ENCODE measurements at places on chromosomes 2 and 18.
A peak's percentile ranks its signal among the peaks of the same experiment; 100 is the strongest.

DNA sequence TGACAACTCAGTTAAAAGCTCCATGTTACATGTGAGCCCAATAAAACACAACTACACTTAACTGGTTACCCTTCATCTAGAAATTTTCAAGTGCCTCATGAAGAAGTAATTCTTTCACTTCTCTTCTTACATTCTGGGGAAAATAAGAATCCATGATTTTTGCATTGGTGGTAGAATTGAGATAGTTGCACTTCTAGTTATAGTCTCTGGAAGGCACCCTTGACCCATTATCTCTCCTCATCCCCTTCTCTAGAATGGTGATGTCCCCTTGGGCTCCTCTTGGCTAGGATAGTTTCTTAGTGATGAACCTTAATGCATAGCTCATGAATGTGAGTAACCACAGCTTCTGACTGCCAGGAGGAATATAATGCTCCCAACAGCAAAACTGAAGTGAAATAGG is 3.6 kb downstream of the LGALSL start:
- no peak for DNase-seq

- no peak for DNase-seq
Observed at GRCh38 chr18:8374676-8375075, 234.6 kb upstream of the RAB12 start.

GRCh38 chr2:111687911-111688310 is 196.1 kb downstream of the ANAPC1 start:
- no peak for DNase-seq

GRCh38 chr2:158202161-158202815 is 100.6 kb downstream of the UPP2 start:
- no peak for DNase-seq

DNA sequence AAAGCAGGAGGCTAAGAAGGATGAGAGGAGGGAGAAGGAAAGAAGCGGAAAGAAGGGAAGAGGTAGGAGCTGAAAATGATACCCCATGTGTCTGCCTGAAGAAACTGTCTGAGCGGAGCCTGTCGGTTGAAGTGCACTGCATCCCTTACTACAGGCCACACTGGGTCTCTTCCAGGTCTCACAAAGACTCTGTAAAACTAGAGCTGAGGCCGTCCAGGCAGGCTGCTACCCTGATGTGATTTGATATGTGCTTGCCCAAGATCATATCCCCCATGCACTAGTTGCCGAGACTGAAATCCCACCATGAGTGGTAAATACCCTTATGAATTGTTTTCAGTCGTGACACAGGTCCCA is 134.4 kb downstream of the MAIP1 start:
- DNase-seq = no peak

DNA sequence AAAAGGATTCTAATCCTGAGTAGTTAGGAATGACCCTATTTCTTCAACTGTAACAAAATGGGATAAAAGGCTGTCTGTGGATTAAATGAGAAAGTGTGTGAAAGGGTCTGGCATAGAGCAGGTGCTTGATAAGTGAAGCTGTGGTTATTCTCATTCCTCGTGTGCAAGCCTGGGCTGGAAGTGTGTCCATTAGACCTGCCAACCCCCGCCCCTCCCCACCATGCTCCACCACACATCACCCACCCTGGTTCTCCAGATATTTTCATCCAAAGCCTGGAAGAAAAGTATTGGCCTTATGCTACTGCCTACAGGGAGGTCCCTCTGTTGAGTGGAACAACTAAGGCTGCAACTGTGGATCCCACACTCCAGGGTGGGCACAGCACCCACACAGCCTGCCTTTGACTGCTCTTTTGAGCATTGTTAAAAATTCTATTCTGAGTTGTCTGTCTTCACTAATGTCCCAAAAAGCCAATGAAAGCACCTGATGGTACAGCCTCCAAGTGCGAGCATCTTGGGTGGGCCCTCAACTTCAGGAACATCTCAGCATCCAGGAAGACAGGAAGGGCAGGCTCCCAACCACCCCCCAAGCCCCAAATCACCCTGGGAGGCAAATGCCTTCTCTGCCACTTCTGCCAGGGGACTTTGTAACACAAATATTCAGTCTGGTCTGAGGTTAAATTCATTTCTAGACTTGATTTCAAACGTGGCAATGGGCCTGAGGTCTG is 102.8 kb upstream of the PPP1CB start:
- DNase-seq = no peak

- DNase-seq = peak; percentile 54
Observed at GRCh38 chr2:234463626-234464290, 33.1 kb downstream of the ARL4C start.

- DNase-seq = no peak
Observed at GRCh38 chr2:65901756-65902155, 469.4 kb upstream of the SPRED2 start.

DNA sequence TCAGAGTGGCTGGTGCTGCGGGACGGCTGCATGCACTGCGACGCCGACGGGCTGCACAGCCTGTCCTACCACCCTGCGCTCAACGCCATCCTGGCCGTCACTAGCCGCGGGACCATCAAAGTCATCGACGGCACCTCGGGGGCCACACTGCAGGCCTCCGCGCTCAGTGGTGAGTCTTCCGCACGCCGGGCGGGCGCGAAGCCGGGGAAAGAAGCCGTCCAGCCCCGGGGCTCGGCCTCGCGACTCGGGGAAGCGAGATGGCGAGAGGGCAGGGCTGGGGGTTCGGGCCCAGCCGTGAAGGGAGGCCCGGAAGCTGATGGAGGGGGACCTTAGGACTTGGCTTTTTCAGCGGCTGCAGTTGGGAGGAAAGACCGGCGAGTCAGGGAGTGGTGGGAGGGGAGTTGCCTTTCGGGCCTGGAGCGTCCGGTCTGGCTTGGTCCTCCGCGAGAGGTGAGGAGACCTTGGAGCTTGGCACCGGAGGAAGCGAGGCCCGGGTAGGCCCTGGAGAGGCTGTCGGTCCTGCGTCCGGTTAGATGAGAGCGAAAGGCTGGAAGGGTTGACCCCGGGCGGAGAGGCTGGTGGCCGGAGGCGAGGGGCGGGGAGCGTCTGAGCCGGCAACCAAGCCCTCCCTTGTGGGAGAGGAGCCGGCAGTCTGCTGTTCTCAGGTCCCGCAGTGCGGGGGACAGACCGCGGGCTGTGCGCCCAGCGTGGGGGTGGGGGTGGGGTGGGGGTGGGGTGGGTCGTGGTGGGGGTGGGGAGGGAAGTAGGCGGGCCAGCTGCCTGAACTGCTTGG is 691 bp downstream of the BIRC6 start:
- DNase-seq = no peak

DNA sequence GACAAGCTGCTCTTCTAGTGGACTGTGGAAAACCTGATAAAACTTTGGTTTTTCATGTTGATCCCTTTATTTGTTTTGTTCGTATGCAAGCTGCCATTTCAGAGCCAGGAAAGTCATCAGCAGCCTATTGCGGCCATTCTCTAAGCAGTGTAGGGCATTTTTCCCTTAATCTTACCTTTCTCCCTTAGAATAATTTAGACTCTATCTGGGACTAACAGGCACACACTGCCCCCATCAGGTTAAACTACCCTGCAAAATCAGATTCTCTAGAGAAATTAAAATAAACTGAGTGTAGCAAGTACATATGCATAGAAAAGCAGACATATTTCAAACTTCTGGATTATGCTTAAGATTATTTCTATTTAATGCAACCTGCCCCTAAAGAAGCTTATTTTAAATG is 347.5 kb downstream of the METTL4 start:
- no peak for DNase-seq

- DNase-seq = no peak
Observed at GRCh38 chr18:45541421-45541820, 73.9 kb upstream of the SLC14A2 start.

DNA sequence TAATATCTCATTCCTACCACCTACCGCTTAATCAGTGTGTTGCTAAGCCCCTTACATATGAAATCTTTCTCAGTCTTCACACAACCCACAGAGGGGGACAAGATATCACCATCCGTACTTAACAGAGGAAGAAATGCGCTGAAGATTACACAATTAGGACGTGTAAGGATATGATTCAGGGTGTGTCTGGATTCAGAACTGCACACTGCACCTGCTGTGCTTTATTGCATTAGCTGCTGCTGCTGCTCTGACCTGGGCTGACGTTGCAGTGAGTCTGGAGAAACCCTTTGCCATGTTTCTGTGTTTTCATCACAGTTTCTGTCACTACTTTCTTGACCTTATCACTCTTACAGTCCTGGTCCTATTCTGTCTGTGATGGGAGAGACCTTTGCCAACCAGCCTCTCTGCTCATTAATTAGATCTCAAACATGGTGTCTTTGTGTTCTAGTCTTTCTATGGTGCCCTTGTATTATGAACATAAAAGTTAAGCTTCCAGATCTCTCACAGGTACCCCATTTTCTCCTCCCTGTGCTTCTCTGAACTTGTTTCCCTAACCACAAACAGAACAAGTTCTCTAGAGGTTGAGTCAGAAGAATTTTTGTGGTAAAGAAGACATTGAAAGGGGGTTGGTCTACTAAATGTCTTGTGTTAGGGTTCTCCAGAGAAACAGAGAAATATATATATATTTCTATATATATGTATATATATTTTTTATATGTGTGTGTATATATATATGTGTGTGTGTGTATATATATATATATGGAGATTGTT is 92.9 kb upstream of the CYP1B1 start:
- DNase-seq = no peak

DNA sequence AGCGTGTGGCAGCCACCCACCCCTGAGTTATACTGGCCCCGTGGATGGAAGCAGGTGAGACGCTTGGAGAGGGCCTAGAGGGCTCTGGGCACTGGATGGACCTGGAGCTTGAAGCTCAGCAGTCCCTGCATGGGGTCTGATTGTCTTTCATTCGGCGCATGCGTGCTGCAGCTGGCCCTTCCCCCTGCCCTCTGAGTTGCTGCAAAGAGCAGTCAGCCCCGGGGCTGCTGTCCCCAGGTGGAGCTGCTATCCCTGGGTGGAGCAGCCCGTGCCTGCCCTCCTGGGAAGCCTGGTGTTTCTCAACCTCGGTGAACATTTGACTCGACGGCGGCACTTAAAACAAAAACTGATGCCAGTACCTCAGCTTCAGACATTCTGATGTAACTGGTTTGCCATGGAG is 29.6 kb downstream of the IGFBP5 start:
- no peak for DNase-seq

DNA sequence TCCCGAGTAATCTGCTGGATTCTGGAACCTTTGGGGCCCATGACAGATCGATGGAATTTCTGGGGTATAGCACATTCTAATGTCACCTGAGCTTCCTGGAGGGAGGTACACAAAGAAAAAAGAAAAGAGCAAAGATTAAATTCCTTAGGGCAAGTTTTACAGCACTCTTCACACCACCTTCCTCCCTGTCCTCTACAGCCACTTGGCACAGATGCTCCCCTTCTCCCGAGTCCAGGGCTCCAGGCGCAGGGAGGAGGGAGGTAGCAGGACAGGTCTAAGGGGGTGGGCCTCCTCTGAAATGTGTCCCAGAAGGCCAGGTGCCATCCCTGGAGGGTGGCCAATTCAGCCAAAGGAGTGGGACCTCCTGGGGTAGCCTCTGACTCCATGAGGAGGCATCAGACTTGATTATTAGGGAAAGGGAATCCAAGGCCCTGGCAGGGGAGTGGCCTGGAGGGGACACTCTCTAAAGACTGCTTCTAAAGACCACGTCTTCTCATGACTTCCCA is 50.3 kb downstream of the ANO7 start:
- DNase-seq = no peak

DNA sequence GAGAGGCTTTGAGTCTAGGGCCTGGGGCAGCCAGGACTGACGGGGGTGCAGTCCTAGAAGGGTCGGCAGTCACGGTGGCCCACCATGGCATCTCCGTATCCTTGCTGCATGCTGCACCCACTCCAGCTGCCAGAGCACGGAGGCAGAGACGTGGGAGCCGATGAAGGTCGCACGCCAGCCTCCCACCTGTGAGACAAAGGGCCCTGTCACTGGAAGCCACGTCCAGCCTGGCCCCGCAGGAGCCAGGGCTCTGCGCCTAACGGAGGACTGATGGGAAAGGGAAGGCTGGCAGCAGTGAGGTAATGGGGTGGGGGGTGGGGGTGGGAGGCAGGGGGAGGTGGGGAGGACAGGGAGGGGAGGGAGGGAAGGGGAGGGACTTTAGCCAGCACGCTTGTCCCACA is 21.9 kb downstream of the ITM2C start:
- DNase-seq = no peak

- DNase-seq = no peak
Observed at GRCh38 chr2:236674646-236675045, 105.0 kb downstream of the ACKR3 start.

DNA sequence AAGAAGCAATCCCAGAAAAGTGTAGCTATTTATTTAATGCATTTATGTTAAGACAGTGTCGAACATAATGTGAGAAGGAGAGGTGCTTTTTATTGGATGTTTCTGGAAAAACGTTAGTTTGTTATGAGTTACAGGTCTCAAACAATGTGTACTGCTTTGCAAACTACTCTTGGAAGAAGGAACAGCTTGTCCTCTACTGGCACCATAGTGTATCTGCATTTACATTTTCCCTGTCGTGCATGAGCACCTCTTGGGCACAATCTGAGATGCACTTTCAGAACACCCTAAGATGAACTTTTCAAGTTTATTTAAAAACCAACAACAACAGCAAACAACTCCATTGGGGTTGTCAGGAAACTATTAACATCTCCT is 22.8 kb downstream of the CCNYL1 start:
- no peak for DNase-seq

Data from NCI-H187 treated with DMSO at 0.1 percent for 48 hours (cell line).